ENCODE measurements at places on chromosomes 4 and X.
A peak's percentile ranks its signal among the peaks of the same experiment; 100 is the strongest.

GRCh38 chr4:17168571-17168970 is 270.1 kb upstream of the LDB2 start:
- DNase-seq = peak; percentile 51

DNA sequence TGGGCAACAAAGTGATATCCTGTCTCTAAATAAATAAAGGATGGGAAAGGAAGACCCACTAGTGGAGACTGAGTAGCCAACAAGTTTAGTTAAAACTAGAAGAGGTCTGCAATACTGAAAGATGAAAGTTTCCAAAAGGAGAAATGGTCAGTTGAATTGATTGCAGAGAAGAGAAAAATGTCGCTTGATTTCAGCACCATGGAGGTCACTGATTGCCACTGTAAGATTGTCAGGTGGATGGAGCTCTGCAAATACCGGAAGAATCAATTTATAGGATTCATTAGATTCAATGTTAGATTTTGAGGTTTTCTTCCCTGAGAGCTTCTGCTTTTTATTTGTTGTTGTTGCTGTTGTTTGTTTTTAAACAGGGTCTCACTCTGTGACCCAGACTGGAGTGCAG is 5.4 kb upstream of the FNIP2 start:
- no peak for DNase-seq

DNA sequence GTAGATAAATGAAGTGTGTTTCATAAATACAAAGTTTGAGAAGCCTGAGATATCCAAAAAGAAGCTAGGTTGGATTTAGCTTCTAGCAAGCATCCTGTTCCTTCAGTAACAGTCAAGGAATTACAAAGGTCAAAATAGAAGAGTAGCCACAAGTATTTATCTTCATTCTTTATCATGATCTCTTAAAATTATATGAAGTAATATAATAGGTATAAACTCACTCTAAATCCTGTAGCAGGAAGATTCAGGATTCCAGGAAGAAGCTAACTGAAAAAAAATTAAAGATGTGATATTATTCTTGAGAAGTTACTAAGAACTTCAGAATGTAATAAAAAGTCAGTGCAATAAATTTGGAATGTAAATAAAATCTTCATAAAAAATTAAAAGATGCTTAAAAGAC is 31.1 kb upstream of the RXFP1 start:
- no peak for DNase-seq

DNA sequence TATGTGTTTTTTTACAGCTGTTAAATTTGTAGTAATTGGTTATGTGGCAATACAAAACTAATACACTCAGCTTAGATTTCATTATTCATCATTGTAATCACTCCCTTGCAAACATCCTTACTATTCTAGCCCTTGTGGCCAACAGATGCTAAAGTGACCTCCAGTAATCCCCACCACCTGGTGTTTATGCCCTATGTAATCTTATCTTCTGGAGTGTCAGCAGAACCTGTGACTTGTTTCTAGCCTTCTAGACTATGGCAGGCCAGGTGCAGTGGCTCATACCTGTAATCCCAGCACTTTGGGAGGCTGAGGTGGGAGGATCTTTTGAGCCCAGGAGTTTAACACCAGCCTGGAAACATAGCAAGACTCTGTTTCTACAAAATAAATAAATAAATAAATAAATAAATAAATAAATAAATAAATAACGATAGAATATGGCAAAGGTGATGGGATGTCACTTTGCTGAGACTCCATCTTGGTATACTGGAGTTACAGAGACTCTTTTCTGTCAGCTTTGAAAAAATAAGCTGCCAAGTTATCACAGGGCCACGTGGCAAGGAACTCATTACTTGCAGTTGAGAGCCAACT is 12.3 kb upstream of the TSR2 start:
- DNase-seq = no peak

DNA sequence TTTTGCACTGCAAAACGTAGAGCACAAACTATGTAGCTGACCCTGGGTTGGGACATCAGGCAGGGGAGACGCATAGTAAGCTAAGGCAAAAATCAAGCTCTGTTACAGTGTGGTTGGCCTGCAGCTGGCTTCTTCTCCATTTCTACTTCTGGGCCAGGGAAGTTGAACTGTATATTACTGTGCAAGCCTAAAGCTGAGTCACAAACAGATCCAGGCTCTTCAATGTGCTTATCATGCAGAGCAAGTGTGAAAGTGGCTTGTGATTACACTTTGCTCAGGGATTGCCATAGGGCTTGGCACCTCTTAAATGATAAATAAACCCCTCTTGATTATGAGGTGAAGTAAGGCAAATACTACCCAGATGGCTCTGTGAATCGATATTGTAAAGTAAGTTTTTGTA is 40.5 kb downstream of the CLDN34 start:
- DNase-seq = no peak

- peak; percentile 85 for DNase-seq
These were observed 75.4 kb downstream of the FBXW7 start for GRCh38 chr4:152460488-152460887.

GRCh38 chr4:89509708-89510281 is 202.2 kb upstream of the GPRIN3 start:
- DNase-seq = no peak

DNA sequence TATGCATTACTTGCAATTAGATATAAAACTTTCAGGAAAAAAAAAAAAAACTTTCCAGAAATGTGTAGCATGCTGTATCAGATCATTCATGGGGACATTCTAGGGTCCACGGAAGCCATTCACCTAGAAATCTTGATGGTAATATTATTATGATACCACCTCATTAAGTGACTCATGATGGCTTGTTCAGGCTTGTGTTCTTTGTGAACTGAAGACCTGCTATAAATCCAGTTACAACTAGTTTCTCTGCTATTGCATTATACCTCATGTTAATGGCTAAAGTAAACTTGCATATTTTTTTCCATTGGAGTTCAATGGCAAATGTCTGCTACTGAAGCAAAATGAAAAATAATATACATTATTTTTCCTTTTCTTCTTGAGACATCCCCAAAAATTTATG is 35.3 kb upstream of the PTPN13 start:
- DNase-seq = no peak

- no peak for DNase-seq
These were observed 247.5 kb downstream of the PDGFC start for GRCh38 chr4:156723951-156724668.

GRCh38 chr4:157667836-157668235 is 447.3 kb downstream of the GRIA2 start:
- no peak for DNase-seq

- DNase-seq = no peak
These were observed 217.1 kb upstream of the SMIM31 start for GRCh38 chr4:164536814-164537213.

DNA sequence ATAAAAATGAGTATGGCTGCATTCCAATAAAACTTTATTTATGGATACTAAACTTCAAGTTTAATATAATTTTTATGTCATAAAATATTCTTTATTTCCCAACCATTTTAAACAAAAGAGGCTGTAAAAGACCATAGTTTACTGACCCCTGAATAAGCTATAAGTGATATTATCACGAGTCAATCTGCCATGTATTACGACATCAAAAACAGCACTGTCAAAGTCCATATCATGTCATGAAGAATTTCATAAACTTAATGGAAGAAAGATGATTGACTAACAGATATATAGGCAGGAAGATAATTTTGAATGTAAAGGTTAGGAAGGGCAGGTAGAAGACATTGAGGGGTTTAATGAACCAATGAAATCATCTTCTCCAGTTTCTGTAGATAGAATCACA is 18.2 kb downstream of the TMEM156 start:
- DNase-seq = no peak
